ENCODE measurements at places on chromosomes 2 and 18.

GRCh38 chr2:119005555-119005954, 63.6 kb downstream of the MARCO start:
- no peak for DNase-seq

DNA sequence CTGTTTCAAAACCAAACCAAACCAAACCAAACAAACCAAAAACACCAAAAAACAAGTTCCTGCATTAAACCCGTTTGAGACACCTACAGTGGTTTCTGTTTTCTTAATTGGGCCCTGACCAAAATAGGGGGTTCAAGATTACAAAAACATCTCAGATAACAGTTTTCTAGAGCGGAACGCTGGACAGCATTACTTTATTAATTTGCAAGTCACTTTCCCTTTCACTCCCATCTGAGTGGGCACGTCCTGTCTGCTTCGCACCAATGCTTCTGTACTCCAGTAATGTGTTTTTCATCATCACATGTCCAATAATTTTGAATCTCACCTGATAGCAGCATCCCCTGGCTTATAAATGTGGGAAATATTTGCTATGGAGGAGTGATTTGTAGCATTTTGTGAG, 11.7 kb upstream of the MYO1B start:
- DNase-seq, result no peak

GRCh38 chr2:134842930-134843490, 4.6 kb downstream of the ACMSD start:
- no peak for DNase-seq

- no peak for DNase-seq
These were observed 212.3 kb upstream of the TRIB2 start for GRCh38 chr2:12504443-12504842.

DNA sequence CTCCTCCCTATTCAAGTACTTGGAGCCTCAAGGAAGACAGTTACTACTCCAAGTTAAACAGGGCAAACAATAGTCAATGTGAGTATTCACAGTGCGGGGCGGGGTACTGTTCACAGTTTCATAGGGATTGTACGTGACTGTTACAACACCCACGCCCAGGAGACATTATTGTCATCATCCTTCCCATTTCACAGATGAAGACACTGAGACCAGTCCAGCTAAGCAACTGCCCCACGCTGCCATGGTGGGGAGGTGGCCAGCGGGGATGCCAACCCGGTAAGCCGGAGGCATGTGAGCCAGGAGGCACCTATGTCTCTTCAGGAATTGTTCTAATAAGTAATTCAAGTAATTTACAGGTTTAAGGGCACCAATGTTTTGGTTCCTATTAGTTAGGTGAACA, 982 bp downstream of the HJURP start:
- DNase-seq, result no peak

DNA sequence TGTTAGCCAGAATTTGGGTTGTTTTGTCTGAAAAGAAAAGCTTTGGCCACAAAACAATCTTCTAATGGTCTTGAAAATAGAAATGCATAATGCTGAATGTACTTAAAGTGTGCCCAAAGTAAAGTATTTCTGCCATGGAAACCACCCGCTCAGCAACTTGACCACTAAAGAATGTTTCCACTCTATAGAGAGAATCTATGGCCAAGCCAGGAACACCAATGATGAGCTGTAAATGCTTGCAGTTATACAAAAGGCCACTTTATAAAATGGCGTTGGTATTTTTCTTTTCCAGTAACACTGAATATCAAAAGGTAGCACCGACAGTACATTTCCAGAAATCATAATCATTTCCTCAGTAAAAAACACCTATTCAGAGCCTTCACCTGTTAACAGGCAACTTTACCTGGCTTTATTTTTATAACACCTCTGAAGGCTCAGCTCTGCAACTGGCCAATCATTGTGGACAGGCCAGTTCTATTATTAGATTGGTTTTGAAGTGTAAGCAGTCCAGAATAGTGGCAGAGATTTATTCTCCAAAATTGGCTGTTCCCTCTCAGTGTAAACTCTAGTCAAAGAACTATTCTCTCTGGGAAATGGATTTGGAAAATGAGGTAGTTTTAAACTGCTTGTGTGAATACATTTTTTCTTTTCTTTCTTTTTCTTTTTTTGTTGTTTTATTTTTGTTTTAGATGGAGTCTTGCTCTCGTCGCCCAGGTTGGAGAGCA, 36.1 kb downstream of the SLC40A1 start:
- DNase-seq, result no peak

DNA sequence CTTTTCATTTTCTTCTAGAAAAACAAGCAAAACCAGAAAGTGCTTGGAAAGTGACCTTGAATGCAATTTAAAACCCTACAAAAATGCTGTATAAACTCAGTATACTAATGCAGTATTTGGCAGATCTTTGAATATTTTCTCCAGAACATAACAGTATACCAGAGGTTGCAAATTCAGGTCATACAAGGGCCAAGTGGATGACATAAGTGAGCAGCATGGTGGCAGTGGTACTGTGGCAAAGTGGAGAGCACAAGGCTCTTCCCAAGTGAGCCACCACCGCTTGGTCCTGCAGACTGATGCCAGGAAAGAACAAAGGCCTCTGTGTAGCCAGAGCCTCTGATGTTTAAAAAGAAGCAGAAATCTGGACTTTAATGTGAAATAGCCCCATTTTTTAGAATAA, 33.1 kb downstream of the METTL4 start:
- DNase-seq, result no peak

GRCh38 chr2:26859622-26860021, 11.7 kb downstream of the DPYSL5 start:
- DNase-seq, result no peak

DNA sequence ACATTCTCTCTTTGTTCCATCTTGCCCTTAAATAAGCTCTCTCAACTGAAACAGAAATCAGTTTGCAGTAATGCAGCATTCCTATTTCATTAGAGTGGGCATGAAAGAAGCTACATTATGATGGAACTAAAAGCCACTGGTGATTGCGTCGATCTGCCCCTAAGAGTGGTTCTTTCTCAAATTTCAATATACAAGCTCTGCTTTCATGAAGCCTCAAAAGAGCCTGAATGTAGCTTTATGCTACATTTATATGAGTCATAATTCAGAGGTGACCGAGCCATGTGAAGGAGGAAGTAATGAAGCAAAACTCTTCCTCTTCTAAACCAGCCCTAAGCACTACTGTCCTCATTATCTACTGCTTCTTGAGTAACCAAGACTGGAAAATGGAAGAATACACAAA, 64.8 kb upstream of the CYTIP start:
- DNase-seq, result no peak

DNA sequence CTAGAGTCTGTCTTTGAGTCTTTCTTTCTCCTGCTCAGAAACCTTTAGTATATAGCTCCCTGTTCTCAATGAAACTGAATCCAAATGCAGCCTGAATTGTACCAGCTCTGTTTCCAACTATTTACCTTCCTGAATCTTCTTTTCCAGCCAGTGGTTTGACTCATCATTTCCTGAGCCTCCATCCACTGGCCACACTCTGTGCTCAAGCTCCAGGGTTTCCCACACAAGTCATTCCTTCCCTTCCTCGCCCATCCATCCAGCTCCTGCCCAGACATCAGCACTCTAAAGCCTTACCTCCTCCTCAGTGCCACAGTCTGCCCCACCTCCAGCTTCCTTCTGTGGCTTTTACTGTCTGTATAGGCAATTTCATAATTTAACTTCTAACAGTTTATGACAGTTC, 233.6 kb upstream of the RASGRP3 start:
- DNase-seq, result no peak

GRCh38 chr18:35775887-35776286, 194.3 kb downstream of the GALNT1 start:
- DNase-seq, result no peak

- no peak for DNase-seq
These were observed 693 bp upstream of the PDK1 start for GRCh38 chr2:172555272-172555521.

GRCh38 chr18:34866739-34867138, 156.6 kb downstream of the DTNA start:
- no peak for DNase-seq

GRCh38 chr2:130303169-130303568, 39.5 kb upstream of the IMP4 start:
- DNase-seq, result no peak

DNA sequence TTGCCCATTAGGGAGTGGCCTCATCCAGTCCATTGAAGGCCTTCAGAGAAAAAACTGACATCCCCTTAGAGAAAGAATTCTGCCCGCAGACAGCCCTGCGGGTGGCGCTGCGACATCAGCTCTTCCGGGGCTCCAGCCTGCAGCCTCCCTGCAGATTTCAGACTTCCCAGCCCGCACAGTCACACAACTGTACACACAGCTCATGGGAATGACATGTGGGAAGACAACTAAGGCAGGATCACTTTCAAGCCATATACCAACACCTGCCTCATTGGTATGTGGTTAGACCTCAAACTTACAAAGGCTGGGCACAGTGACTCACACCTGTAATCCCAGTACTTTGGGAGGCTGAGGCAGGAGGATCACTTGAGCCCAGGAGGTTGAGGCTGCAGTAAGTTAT, 24.8 kb upstream of the TUBB6 start:
- no peak for DNase-seq

DNA sequence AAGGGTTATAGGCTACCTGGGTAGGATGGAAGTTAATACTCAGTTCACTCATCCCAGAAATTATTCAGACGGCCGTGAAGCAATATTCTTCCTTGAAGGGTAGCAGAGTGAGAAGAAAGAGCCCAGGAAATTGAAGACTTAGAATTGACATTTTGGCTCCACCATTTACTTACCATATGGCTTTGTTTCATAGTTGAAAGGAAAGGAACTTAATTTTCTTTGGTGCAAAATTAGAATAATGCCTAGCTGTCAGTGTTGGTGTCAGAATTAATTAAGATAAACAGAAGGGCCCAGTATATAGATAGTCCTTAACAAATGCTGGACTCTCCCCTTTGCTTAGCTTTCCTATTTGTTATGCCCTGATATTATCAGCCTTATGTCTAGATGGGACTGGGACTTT, 263.2 kb downstream of the KCNJ3 start:
- no peak for DNase-seq

GRCh38 chr18:59851784-59852399, 47.9 kb upstream of the PMAIP1 start:
- DNase-seq, result no peak

GRCh38 chr18:22164337-22165048, 4.9 kb upstream of the GATA6 start:
- DNase-seq, result no peak

- DNase-seq, result no peak
These were observed 82.5 kb upstream of the KCNE4 start for GRCh38 chr2:222969491-222969890.

DNA sequence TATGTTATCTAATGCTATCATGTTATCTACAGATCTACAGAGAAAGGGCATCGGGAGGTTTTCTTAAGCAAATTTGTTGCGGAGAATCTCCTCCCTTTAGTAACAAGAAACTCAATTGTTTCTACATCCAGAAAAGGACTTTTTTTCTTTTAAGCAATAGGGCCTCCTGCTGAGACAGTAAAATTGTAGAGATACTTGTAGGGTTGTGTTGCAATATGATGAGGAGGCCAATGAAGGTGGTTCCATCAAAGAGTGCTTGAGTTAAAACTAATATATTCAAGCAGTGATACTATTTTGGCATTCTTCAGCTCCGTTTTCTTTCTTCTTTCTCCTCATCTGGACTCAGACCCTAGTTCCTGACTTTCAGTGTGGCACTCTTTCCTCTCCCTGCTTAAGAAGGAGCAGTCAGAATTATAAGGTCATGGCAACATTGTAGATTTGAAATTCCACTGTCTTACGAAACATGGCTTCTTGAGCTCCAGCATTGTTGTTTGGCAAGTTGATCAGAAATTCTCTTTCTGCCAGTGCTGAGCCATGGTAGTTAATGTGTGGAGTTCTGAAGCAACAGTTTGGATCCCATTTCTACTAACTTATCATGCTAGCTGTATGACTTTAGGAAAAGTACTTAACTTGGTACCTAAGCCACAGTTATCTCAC, 202.0 kb upstream of the SLC14A2 start:
- DNase-seq, result no peak

- DNase-seq, result no peak
These were observed 32.5 kb upstream of the SGPP2 start for GRCh38 chr2:222391743-222392285.

DNA sequence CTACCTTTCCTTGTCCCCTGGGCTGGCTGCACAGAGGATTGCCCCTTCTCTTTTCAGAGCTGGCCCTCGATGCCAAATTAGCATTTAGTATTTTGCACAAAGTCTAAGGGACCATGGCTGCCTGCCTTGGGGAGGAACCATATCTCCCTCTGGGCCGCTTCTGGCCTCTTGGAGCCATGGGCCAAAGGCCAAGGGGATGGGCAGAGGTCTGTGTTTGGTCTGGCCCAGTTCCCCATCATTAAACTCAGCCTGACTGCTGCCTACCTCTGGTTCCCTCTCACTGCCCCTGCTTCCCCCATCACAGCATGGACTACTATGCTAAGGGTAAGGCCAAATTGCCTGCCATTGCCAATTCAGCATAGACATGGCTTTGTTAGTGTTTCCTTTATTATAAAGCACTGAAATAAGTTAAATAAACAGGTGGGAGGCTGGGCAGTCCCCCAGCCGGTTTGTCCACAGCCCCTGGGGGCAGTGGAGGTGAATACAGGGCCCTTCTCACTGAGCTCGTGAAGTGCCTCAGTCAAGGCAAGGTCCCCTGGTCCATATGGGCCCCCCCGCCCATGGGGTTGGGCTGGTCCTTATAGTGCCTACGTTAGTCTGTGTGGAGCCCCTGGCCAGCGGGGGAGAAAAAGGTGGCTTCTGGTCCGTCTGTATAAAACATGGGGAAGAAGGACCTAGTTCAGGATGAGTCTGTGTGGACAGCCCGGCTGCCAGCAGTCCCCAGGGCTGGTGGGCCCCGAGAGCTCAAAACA, 3.5 kb downstream of the ZNF513 start:
- no peak for DNase-seq

DNA sequence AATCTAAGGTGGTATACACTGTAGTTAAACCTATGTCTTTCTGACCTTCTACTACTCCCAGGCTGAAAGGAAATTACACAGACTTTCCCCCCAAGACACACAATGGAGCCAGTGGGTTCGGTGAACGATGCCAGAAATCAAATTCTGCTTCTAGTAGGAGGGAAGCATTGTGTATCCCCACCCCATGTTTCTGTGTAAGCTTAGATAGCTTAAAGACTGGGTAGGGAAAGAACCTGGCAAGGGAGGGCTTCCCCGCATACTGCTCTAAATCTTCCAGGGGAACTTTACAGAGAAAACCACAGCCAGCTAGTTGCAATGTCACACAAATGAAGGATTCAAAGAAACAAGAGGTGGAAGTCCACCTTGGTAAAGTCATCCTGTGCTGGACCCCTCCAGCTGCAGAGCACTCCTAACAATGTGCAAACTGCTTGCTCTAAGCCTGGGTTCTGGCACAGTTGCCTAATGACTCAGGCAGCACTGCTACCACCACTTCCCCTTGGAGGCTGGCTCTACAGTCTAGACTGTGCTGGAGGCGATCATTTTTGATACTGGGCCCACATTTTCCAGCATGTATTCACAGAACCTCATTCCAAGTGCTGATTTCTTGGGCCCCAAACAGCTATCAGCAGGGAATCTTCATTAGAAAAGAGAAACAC, 47.5 kb downstream of the TRIB2 start:
- no peak for DNase-seq

DNA sequence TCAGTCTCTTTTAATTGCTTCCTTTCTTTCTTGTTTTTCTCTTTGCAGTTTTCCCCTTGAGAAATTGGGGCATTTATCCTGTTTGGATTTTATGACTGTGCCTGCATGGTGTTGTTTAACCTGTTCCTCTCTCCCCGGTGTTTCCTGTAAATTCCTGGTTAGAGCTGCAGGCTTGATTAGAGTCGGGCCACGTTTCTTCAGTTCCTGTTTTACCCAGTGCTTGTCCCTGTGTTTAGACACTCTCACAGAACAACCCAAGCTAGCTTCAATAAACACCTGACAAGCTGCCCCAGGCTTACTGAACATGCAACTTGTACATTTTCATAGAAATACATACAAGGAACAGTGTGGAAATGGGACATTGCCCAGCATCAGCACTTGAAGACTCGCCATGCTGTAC, 53.9 kb downstream of the NGEF start:
- no peak for DNase-seq
